NCI-H2171 (cell line): ENCODE measurements at places on chromosomes 2 and 18.

DNA sequence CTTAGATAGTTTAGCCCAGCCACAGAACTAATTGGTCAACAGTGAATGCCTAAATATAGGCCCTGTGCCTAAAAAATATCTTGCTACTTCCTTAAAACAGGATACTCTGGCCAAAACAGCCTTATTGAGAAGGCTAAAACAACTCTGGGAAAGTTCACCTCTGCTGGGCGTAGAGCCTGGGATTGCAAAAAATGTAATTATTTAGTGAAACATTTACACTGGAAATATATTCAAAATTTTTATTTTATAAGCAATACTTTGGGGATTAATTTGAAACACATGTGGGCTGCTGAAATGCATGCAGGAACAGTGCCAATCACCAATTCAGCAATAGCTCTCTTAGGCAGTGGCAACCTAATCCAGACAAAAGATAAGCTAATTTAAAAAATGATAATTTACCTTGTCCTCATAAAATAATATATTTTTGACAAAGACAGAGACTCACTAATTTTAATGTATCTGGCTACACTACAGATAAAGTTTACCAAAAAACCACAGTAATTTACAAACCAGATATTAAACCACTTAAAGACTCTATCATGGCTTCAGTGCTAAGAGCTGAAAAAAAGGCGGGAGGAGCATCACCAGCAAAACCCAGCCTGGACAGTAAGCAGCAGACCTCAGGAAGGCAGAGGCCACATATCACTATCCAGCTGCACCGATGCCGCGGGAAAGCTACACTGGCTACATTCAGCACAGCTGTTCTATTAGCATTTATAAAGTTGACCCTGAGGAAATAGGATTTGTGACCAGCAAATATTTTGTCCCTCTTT lies 18.5 kb downstream of the TRAK2 start:
- DNase-seq: no peak

- DNase-seq: no peak
These were observed 840.6 kb upstream of the SALL3 start for GRCh38 chr18:78138983-78139496.

DNA sequence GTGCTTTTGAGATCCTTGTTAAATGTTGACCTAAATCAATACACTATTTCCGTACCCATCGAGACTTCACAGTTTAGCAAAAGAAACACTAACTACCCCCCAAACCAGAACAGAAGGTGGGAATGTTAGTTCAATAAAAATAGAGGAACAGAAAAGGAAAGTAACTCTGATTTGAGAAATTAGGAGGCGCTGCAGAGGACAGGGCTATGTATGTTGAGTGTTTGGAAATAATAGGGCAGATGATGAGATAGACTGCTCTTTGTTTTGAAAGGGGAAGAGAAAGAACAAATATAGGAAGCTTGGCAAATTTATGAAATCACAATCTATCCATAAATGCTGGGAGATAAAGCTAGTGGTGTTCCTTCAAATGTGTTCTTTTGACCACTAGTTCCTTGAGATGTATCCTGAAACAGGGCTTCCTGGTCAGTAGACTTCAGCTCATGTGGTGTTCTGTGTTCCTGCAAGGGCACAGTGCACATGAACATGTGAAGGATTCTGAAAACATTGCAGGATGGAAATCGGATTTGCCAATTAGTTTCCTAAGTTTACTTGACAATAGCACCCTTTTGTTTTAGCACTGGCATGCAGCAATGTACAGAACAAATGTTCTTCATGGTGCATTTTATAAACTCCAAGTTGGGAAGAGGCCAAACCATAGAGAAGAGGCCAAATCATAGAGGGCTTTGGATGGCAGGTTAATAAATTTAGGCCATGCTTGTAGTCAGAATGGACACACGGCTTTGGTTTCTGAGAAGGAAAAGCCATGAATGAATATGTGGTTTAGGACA lies 39.8 kb downstream of the RHBDD1 start:
- no peak for DNase-seq

DNA sequence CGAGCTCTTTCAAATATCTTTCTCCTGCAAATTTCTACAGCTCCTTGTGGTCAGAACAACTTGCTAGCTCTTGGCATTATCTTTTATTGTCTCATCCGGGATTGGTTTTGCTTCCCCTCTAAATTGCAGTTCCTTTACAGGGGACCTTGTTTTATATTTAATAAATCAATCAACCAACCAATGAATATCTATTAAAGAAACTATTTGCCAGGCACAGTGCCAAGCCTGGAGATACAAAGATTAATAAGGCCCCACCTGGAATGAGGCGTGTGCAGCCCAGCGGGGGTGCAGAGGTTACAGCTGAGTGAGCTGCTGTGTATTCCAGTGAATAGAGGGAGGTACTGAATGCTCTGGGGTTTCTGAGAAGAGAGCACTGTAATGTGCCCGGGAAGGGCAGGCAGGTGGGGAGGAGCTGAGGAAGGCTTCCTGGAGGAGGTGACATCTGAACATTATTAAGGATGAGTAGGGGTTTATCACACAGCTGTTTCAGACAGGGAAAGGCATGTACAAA lies 51.8 kb downstream of the LIPG start:
- peak; percentile 24 for DNase-seq

DNA sequence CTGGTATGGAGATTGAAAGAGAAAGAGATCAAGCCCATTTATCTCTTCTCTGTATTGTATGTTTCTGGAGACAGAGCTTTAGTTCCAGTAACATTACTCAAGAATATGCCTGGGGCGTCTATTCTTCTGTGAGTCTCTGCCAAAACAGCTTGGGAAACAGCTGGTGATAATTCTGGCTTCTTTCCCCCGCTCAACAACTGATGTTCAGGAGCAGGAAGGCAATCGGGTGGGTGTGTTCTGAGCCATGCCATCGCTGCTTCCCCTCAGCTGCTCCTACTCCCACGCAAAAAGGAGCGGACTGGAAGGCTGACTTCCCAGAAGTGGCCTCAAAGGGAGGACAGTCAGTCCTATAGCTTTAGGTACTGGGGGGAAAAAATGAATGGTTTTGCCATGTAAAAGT lies 695.1 kb downstream of the PLCL1 start:
- DNase-seq: no peak
